ENCODE measurements at places on chromosomes 11 and 22.
A peak's percentile ranks its signal among the peaks of the same experiment; 100 is the strongest.

DNA sequence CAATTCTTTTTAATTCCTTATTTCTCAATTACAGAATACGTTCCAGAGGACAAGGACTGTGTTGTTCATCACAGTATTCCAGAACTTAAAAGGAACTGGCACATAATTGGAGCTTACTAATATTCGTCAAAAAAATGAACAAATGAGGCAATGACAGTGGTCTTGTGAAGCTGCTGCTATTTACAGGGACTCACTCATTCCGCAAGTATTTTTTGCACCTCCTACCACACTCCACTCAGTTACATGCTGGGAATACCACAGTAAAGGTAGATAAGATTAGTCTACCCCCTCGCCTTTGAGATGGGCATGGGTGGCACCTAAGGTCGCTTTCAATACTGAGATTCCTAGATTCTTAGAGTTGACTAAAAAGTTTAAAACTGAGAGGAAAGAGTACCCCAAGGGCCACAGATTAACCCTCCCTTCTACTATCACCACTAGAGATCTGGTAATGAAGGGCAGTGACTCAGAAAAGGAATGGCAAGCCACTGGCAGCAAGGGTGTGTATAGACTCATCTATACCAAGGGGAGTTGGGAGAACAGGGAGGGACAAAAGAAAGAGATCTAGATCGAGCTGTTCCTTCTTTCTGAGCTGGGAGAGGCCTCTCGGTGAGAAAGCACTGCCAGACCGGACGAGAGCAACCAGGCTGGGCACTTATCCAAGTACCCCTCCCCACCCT is 85.0 kb downstream of the RPL27A start:
- DNase-seq, result no peak

GRCh38 chr11:61773356-61773755 is 19.0 kb downstream of the TMEM258 start:
- DNase-seq, result no peak

GRCh38 chr11:108121274-108122155 is at the start of gene ACAT1:
TSS of gene ACAT1 (plus strand) at chr11:108121567. CDS start at chr11:108121607, 40 bp downstream.
- DNase-seq, result peak; percentile 93

- no peak for DNase-seq
Observed at GRCh38 chr22:16915701-16916100, 90.5 kb upstream of the XKR3 start.

GRCh38 chr11:128714881-128715280 is 21.0 kb downstream of the FLI1 start:
- no peak for DNase-seq

GRCh38 chr11:101923554-101923953 is 7.2 kb upstream of the ANGPTL5 start:
- no peak for DNase-seq

DNA sequence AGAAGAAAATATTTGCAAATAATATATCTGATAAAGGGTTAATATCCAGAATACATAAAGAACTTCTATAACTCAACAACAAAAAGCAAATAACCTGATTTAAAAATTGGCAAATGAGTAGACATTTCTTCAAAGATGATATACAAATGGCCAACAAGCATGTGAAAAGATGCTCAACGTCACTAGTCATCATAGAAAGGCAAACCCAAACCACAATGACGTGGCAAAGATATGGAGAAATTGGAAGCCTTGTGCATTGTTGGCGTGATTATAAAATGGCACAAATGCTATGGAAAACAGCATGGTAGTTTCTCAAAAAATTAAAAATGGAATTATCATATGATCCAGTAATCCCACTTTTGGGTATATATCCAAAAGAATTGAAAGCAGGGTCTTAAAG is 466.3 kb downstream of the TBC1D22A start:
- DNase-seq, result no peak

DNA sequence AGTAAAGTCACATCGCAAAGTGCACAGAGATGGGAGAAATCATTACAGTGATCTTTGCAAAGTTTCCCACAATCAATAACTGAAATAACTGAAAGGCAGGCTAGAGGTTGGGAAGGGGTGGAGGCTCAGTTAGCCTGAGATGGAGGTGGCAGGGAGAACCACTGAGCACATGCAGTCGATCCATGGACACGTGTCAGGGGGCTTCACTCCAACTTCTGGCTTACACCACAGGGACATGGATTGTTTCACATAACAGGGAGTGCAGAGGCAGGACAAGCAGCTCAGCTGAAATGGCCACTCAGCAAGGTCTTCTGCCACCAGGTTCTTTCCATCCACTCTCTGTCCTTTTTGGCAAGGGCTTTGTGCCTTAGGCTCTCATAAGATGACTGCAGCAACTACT is 35.1 kb upstream of the MICAL2 start:
- no peak for DNase-seq

- no peak for DNase-seq
Observed at GRCh38 chr22:32106930-32107329, 52.2 kb downstream of the C22orf42 start.

GRCh38 chr11:100827934-100828661 is 141.0 kb downstream of the ARHGAP42 start:
- DNase-seq, result no peak

DNA sequence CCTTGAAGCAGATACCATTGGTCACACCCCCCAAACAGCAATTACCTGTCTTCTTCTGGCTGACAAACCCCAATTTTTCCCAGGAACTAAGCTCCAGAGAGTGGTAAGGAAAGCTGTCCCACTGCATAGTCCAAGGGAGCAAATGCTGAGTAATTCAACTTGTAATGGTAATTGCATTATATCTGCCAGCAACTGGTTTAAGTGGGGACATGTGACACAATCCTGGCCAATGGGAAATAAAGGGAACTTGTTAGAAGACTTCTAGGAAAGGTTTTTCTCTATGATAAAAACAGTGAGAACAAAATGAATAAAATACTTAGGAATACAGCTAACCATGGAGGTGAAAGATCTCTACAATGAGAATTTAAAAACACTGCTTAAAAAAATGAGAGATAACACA is 9.5 kb upstream of the ISX start:
- DNase-seq, result no peak

DNA sequence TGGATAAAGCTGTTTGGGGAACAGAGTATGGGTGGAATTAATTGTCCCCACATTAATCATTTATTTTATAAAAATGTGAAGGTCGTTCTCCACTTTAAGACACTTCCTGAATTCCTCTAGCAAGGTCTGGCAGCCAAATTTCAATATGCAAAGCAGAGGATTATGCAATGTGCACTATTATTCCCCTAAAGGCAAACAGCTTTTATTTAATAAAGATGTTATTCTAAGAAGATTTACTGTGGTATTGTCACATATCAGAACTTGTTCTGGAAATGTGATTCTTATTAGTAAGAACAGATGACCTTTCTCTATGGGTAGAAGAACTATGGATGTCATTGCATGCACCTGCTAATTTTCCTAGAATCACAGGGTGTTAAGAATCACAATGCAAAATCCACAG is 1128.8 kb upstream of the CCDC90B start:
- no peak for DNase-seq

DNA sequence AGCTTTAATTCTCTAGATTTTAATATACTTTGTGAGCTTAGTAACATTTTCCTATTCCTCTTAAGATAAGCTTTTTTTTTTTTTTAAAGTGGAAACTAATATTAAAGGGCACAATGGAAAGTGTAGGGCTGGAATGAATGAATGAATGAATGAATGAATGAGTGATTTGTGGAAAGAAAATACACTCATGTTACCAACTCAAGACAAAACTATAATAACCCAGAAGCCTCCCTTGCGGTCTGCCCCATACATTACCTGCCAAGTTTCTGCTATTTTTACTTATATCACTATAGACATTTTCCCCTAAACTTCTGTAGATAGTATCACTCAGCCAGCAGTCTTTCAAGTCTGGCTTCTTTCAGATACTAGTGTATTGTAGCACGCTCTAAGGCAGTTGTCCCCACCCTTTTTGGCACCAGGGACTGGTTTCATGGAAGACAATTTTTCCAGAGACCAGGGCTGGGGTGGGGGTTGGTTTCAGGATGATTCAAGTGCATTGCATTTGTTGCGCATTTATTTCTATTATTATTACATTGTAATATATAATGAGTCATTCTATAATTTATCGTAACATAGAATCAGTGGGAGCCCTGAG is 932.2 kb downstream of the TBC1D22A start:
- no peak for DNase-seq

DNA sequence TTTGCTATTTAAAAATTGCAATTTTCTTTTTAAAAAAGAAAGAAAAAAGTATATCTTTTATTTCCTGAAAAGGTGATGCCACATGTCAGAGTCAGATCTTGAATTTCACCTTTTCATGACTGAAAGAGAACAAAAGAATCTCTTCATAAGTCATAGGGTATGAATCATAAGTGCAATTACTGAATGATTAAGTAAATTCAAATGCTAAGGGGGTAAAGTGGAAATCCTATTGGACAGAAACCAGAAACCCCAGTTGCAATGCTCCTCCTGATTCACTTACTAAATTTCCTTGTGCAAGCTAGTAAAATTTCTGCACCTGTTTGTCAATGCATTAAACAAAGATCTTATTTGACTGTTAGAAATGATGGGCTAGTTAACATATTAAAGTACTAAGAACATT is 8.2 kb upstream of the PRRG4 start:
- no peak for DNase-seq

GRCh38 chr11:131471976-131472375 is 101.6 kb downstream of the NTM start:
- no peak for DNase-seq

- DNase-seq, result no peak
Observed at GRCh38 chr11:8459711-8460399, 134.2 kb downstream of the STK33 start.

- DNase-seq, result no peak
Observed at GRCh38 chr22:41636467-41636866, 15.4 kb downstream of the XRCC6 start.

DNA sequence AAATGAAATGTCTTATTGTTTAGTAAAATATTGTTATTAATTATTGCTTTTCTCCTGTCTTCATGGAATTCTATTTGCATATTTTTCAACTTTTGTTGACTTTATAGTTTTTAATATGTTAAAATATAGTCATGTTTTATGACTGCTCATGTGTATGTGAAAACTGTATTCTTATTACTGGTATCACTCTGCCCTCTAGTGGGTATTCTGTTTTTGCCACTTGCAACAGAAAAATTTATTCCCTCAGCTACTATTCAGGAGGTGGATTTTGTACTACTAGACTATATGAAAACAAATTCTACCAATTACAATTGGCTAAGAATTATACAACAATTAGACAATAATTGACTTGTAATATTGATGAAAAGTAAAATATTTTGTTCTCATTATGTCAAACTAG is 45.0 kb downstream of the OR4C6 start:
- DNase-seq, result no peak

- DNase-seq, result no peak
Observed at GRCh38 chr22:25281675-25282345, 62.4 kb downstream of the CRYBB2 start.

- DNase-seq, result no peak
Observed at GRCh38 chr11:100273066-100273815, 413.8 kb upstream of the ARHGAP42 start.

DNA sequence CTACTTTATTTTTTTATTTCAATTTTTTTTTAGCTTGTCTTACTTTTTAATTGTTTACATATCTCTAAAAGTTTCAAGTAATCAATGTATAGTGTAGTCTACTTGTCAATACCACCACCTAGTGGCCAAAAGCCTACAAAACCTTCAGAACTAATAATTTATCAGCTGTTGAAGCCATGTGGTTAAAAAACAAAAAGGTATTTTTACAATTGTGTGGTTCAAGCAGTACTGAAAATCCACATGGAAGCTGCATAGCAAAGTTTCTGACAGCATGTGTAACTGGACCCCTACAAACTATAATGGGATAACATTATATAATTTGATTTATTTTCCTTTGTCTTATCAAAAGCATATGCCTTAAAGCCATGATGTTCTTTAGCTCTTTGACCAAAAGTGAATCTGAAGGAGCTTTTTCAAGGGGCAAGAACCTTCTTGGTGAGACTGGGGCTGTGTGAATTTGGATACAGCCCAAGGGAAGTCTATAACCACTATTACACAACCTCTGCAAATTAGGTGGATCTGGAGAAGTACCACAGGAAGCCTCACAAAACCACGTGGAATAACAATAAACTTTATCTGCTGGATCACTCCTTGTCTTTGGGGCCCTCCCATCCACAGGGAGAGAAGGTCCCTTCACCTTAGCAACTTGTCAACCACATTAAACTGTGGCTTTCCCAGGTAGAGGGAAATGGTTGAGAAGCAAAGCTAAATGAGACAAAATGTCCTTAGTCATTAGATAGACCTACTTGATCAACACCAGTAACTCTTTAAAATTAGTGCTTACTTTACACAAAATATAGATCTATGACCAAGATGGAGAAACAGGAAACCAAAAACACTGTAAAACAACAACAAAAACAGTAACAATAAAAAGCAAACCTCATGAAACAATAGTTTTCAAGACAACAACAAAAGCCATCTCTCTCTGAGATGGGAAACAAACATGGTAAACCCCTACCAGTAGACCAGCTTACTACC is 9.9 kb downstream of the NARS2 start:
- DNase-seq, result peak; percentile 9

DNA sequence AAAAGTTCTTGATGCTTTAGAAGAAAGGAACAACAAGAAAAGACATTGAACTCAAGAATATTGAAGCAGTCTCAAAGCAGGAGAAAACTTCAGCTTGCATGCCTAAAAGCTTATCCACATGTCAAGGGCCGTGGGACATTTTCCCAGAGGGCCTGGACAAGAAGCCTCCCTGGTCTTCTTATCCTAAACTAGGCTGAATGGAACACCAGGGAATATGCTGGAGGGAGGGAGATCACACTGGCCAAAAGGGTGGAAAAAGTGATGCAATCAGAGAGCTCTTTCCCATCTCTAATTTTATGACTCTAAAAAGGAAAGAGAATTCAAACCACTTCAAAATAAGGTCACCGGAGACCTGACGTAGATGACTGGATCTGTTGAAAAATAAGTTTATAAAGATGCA is 107.2 kb downstream of the MPPED2 start:
- no peak for DNase-seq

GRCh38 chr22:36463783-36464184 is 17.7 kb downstream of the TXN2 start:
- DNase-seq, result no peak

DNA sequence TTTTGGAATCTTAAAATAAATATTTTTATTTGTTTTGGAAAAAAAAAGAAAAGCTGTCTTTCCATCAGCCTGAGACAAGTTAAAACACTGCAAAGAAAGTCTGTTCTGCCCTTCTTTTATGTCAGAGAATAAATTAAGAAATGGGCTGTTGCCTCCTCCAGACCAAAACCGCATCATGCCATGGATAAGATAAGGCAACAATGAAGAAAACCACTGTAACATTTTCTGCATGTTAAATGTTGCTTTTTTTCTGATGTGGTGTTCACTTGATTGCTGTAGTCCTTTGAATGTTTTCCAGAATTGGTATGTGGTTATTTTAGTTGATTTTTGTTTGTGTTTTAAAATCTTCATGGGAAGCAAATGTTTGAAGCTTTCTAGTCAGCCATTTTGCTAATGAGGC is 319.2 kb upstream of the CNTN5 start:
- DNase-seq, result no peak

- DNase-seq, result no peak
Observed at GRCh38 chr11:45543808-45544422, 121.5 kb downstream of the CHST1 start.

DNA sequence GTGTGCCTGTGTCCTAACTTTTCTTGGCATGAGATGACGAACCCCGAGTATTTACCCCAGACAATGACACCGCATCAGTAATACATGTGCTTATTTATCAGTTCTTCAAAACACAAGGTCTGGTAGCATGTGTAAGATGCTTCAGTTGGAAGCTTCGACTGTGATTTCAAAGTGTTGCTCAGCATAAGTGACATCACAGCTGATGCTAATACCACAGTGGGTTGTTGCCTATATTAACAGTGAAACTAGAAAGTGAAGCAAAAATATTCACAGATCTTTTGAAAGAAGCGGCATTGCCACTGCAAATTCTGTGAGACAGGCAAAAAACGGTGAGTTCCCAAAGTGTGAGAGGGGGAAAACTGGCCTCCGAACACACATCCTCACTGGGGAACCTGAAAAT is 18.4 kb upstream of the TTC12 start:
- no peak for DNase-seq
